Thymus (tissue), 14 donors: ENCODE measurements at places on chromosomes 6 and 20. TPM values are rescaled to one million over a fixed set of nuclear protein-coding genes. Genes with fewer than 3 reads are reported as not detected.
A peak's percentile ranks its signal among the peaks of the same experiment; 100 is the strongest.

DNA sequence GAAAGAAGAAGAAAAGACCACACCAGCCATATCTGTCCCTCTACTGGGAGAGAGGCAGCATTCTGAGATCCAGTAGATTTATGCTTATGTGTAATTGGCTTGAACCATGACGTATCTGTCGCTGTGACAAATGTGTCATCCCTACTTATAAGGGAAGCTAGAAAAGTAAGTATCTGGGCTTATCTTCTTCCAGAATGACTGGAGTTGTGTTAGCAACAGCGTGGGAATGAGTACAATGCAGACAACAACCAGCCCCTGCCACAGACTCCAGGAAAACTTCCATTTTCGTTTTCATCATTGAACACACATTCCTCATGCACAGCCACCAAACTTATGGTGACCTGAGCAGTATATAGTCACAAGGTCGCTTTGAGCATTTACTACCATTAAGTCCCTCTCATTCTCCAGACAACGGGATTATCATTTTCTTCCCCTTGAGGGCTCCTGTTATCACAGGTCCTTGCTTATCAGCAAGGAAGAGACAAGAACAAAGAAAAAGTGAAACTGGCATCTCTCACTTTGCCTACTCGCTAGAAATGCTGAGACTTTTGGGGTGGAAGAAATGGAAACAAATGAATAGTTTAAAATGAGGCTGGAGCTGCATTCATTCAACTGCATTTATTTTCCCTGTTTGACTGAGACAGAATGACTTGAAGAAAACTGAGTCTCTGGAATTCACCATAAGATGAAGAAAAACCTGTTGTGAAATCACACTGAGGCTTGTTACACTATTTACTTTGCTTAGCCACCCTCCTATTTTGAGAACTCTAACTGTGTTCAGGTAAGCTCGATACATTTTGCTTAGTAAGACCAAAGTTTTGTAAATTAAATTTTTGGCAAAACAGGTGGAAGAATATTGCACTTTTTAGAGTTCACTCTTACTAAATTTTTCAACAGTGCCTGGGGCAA lies 149.3 kb upstream of the FOXQ1 start:
- no peaks in the 10 kb centered on the region for H3K36me3 ChIP-seq
- H3K27me3 ChIP-seq, result no peaks in the 10 kb centered on the region
- H3K27ac ChIP-seq, result no peak overlapping the region
- H3K4me3 ChIP-seq, result no peak overlapping the region

GRCh38 chr6:143901885-143902750 lies 37.8 kb downstream of the ZC2HC1B start:
- H3K27ac ChIP-seq, result no peak overlapping the region
- H3K4me3 ChIP-seq, result no peak overlapping the region
- H3K27me3 ChIP-seq, result no peaks in the 10 kb centered on the region
- no peaks in the 10 kb centered on the region for H3K36me3 ChIP-seq

- no peak overlapping the region for H3K4me3 ChIP-seq
- no peak overlapping the region for H3K27ac ChIP-seq
- peaks cover 23% of the 10 kb centered on the region for H3K36me3 ChIP-seq
- no peak for DNase-seq
- no peaks in the 10 kb centered on the region for H3K27me3 ChIP-seq
- H3K4me1 ChIP-seq, result no peaks in the 10 kb centered on the region
Observed at GRCh38 chr6:88899569-88900316, 63.7 kb downstream of the RNGTT start.

GRCh38 chr6:108922499-108922898 lies 74.3 kb downstream of the ARMC2 start:
- H3K36me3 ChIP-seq, result no peaks in the 10 kb centered on the region
- no peaks in the 10 kb centered on the region for H3K4me1 ChIP-seq
- H3K27ac ChIP-seq, result no peak overlapping the region

DNA sequence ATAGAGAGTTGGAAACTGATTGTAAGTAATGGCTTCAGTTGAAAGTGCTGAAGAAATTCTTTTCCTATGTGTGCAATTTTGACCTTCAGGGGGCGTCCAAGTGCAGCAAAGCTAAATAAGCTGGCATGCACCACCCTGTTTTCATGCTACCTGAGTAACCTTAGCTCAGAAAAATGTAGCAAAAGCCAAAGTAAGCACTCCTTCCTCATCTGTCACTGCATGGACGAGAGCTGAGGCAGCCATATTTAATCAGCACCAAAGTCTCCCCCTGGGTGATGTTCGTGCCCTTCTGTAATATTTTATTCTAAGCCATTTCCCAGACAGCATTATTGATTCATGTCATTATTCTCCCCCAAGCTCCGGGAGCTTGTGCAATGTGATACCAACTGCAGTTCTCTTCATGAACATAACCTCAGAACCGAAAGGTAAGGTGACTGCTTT lies 123.1 kb downstream of the RPS12 start:
- H3K4me1 ChIP-seq, result no peaks in the 10 kb centered on the region
- H3K36me3 ChIP-seq, result no peaks in the 10 kb centered on the region
- H3K4me3 ChIP-seq, result no peak overlapping the region
- H3K27me3 ChIP-seq, result no peaks in the 10 kb centered on the region
- H3K27ac ChIP-seq, result no peak overlapping the region

DNA sequence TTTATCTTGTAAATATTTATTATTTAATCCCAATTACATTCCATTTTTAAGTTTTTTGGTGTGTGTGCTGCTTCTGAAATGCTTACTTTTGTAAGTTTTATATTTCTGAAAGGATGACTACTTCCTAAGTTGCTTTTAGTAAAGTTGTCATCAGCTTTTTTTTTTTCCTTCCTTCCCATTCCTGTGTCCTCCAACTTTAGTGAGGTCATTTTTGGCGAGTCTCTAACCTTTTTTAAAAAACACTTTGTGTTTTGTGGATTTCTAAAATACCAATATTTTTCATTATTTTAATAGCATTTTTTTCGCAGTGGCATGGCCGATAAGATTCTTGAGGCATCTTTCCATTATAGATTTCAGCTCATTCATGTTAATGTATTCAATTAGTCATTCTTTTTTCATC lies 30.9 kb downstream of the FIG4 start:
- H3K4me1 ChIP-seq, result no peaks in the 10 kb centered on the region
- no peaks in the 10 kb centered on the region for H3K27me3 ChIP-seq
- no peak for DNase-seq
- H3K36me3 ChIP-seq, result peaks cover 19% of the 10 kb centered on the region
- H3K27ac ChIP-seq, result no peak overlapping the region

DNA sequence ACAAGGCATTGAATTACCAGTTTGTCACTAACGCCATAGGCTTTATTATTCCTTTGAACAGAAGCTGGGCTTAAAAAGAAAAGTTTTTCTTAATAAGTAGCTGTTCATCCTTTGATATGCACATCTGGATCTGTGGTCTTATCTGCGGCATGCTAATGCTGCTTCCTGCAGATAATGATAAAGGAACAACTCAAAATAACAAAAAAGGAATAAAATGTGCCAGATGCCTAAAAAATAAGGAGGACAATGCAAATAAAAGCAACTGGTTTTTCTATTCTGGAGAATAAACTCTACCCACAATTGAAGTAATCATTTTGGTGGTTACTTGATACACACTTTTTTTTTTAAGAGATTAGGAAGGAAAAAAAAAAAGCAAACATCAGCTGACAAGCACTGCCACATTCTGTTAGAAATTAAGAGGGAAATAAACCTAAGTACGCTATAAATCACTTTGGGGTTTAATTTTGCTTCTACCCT lies 156.8 kb upstream of the SALL4 start:
- H3K27ac ChIP-seq, result no peak overlapping the region
- H3K36me3 ChIP-seq, result no peaks in the 10 kb centered on the region
- no peaks in the 10 kb centered on the region for H3K27me3 ChIP-seq
- no peak overlapping the region for H3K4me3 ChIP-seq
- no peak for DNase-seq
- no peaks in the 10 kb centered on the region for H3K4me1 ChIP-seq

The TREML2 gene
- total RNA-seq, result 11.1 TPM

The CSNK2A1 gene
- 79.1 TPM for total RNA-seq

DNA sequence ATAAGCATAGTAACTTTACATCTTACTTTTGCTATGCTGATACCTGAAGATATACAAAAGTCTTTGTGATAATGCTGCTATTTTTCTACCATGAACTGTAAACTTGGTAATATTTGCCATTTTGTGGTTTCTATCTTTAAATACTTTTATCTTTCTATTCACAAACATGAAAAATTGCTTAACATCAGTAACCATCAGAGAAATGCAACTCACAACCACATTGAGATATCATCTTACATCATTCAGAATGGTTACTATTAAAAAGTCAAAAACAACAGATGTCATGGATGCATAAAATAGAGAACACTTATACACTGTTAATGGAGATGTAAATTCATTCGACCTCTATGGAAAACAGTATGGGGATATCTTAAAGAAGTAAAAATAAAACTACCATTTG lies 112.0 kb downstream of the TRDN start:
- H3K4me3 ChIP-seq, result no peak overlapping the region
- no peak for DNase-seq
- H3K27me3 ChIP-seq, result no peaks in the 10 kb centered on the region
- H3K27ac ChIP-seq, result no peak overlapping the region

The SLC16A10 gene
- 20.0 TPM for total RNA-seq

- no peak overlapping the region for H3K4me3 ChIP-seq
- DNase-seq, result no peak
- H3K4me1 ChIP-seq, result no peaks in the 10 kb centered on the region
- no peaks in the 10 kb centered on the region for H3K27me3 ChIP-seq
- H3K27ac ChIP-seq, result peak overlapping the region; percentile 11
Observed at GRCh38 chr6:42260396-42260888, 42.8 kb upstream of the MRPS10 start.

DNA sequence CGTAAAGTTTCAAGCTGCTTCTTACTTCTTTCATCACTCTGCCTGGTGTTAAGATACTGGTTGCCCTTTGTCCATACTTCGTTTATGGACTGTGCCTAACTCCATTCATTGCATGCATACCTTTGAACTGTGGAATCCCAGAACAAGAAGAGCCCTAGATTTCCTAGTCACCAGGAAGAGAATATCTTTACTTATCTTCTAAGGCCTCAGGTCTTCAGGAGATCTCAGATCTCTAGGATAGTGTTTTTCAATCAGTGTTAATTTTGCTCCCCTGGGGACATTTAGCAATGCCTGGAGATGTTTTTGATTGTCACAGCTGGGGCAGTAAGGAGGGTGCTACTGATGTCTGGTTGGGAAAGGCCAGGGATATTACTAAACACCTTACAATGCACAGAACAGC lies 35.5 kb upstream of the GJA1 start:
- no peaks in the 10 kb centered on the region for H3K27me3 ChIP-seq
- no peaks in the 10 kb centered on the region for H3K36me3 ChIP-seq
- H3K4me1 ChIP-seq, result no peaks in the 10 kb centered on the region
- no peak overlapping the region for H3K27ac ChIP-seq

GRCh38 chr6:77106992-77107391 lies 356.3 kb downstream of the HTR1B start:
- no peak overlapping the region for H3K27ac ChIP-seq
- H3K27me3 ChIP-seq, result no peaks in the 10 kb centered on the region
- no peak overlapping the region for H3K4me3 ChIP-seq
- no peaks in the 10 kb centered on the region for H3K36me3 ChIP-seq
- no peak for DNase-seq

- H3K27me3 ChIP-seq, result peaks cover 5% of the 10 kb centered on the region
- peaks cover 37% of the 10 kb centered on the region for H3K36me3 ChIP-seq
- H3K4me1 ChIP-seq, result peaks cover 15% of the 10 kb centered on the region
- H3K4me3 ChIP-seq, result no peak overlapping the region
Observed at GRCh38 chr20:63695424-63696305, 787 bp upstream of the TNFRSF6B start.

GRCh38 chr6:36912586-36912985 lies 26.8 kb downstream of the C6orf89 start:
- H3K4me3 ChIP-seq, result peak overlapping the region; percentile 30
- peak overlapping the region; percentile 92 for H3K27ac ChIP-seq
- H3K27me3 ChIP-seq, result no peaks in the 10 kb centered on the region
- DNase-seq, result peak; percentile 67
- H3K36me3 ChIP-seq, result peaks cover 36% of the 10 kb centered on the region

DNA sequence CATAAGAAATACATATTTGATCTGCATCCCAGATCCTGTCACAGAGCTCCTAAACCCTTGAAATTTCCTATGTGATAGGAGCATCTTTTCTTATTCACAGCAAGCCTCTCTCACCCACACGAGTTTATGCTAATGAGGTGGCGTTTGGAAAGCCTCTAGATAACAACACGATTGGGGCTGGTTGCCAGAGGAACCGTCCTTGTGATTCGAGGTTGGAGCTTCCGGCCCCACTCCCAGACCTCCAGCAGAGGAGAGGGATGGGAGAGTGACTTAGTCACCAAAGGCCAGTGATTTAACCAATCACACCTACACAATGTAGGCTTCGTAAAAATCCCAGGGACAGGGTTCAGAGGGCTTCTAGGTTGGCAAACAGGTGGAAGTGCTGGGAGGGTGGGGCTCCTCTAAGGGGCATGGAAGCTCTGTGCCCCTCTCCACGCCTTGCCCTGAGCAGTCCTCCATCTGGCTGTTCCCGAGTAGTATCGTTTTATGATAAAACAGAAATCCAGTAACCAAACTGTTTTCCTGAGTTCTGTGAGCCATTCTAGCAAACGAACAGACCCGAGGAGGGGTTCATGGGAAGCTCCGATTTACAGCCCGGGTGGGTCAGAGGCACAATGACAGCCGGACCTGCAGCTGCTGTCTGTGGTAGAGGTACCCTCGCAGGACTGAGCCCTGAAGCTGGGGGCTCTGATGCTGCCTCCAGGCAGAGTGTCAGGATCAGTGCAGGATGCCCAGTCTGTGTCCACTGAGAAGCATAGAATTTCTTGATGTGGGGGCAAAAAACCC lies 238.1 kb upstream of the ARID1B start:
- H3K27ac ChIP-seq, result no peak overlapping the region
- no peaks in the 10 kb centered on the region for H3K4me1 ChIP-seq
- no peaks in the 10 kb centered on the region for H3K36me3 ChIP-seq
- H3K4me3 ChIP-seq, result no peak overlapping the region

GRCh38 chr6:42961020-42961470 lies 491 bp downstream of the GNMT start:
- peak overlapping the region; percentile 26 for H3K4me3 ChIP-seq
- H3K36me3 ChIP-seq, result peaks cover 38% of the 10 kb centered on the region
- peaks cover 52% of the 10 kb centered on the region for H3K4me1 ChIP-seq
- peaks cover 14% of the 10 kb centered on the region for H3K27me3 ChIP-seq
- DNase-seq, result no peak

DNA sequence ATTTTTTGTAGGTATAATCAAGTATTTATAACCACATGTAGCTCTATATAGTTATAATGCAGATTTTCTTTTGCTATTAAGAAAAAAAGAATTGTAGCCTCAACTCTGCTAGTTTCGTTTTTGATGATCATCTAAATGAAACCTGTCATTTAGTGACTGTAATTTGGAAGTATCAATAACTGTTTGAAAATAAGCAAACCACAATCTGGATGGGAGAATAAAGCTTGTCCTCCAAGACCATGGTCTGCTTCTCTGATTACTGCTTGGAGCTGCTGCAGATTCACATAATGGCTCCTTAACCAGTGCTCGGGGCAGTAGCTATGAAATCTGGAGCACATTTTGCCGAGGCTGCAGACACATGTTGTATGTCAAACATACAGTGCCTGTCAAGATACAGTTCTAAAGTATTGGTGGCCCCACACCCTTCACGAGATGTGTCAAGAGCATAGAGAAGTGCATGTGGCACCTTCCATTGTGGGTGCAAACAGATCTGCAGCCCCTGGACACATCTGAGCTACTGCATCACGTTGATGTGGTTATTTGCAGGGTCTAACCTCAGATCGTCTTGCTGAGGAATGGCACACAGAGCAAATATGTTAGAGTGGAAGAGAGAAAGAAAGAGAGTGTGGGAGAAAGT lies 255.7 kb upstream of the SUPT3H start:
- DNase-seq, result no peak
- no peaks in the 10 kb centered on the region for H3K36me3 ChIP-seq
- no peaks in the 10 kb centered on the region for H3K27me3 ChIP-seq
